ENCODE measurements at places on chromosomes 2 and 18. TPM values are rescaled to one million over a fixed set of nuclear protein-coding genes. Genes with fewer than 3 reads are reported as not detected.

Gene ACMSD
- not detected for total RNA-seq

Gene C2orf78
- not detected for total RNA-seq

Gene KCNG2
- total RNA-seq, result not detected

Gene ASB18
- total RNA-seq, result not detected

Gene ANKRD44
- total RNA-seq, result 39.5 TPM

Gene GALNT3
- 0.33 TPM for total RNA-seq

All from vein endothelial cell (primary cell).